ENCODE measurements at places on chromosomes 3 and 15.

GRCh38 chr3:190381441-190381840, 6.5 kb upstream of the CLDN16 start:
- DNase-seq = no peak

DNA sequence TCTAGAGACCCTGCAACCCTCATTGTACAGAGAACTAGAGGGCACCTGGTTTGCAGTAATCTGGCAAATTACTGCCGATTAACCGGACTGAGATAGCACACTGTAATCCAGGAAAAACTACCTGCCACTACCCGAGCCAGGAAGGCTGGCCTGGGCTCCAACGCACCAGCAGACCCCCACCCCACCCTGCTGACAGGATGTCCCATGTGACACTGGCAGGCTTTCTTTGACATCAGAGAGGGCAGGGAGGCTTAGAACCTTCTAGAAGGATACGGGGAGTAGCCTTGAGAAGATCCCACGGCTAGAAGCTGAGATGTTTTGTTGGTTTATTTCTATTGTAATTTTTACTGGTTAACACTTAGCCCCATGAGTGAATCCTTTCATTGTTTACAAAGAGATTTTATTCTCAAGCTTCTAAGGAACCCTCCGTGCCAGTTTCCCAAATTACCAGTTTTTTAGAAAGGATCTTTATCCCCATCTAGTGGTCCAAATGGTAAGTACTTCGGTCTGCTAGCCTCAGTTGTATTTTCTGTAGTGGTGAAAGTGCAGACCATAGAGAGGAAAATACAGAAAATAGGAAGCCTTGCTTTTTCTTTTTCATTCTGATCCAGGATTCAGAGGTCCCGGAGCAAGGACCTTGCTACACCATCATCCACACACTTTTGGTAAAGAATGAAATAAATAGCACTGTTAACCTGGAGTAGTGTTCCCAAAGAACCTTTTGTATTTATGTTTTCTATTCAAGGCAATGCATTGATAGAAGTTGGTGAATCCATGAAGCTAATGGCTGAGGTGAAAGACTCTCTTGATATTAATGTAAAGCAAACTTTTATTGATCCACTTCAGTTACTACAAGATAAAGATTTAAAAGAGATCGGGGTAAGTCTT, 81.9 kb upstream of the ADAMTSL3 start:
- DNase-seq = no peak

DNA sequence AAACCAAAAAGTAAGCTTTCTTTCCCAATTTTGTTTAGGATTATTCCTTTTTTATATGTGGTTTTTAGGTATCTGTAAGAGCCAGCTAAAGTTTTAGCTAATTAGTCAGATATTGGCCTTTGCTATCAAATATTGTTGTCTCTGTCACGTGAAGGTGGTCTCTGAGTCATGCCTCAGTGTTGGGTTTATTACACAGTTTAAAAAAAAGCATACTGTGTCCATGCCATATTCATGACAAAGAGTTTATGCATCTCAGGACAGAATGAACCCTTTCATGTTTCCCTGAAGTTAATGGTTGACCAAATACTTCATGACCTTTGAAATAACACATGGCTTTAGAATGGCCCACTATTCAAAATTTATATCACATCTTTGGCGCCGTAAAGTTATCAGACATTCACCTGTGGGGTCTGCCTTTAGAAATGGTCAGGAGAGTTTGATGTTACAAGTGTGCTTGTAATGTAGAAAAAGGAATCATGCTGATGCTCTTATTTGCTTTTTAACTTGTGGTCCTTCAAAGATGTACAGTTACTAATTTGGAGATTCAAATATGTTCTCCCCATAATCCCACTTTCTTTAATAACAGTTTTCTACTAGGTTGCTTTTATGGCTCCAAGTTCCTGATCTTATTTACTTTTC, 101.5 kb downstream of the MYRIP start:
- DNase-seq = no peak

- no peak for DNase-seq
Measured at GRCh38 chr3:148453781-148454191, 243.9 kb upstream of the AGTR1 start.

GRCh38 chr15:67080900-67081431, 15.6 kb downstream of the SMAD3 start:
- DNase-seq = peak; percentile 53

GRCh38 chr3:73203101-73203500, 141.6 kb downstream of the EBLN2 start:
- no peak for DNase-seq

DNA sequence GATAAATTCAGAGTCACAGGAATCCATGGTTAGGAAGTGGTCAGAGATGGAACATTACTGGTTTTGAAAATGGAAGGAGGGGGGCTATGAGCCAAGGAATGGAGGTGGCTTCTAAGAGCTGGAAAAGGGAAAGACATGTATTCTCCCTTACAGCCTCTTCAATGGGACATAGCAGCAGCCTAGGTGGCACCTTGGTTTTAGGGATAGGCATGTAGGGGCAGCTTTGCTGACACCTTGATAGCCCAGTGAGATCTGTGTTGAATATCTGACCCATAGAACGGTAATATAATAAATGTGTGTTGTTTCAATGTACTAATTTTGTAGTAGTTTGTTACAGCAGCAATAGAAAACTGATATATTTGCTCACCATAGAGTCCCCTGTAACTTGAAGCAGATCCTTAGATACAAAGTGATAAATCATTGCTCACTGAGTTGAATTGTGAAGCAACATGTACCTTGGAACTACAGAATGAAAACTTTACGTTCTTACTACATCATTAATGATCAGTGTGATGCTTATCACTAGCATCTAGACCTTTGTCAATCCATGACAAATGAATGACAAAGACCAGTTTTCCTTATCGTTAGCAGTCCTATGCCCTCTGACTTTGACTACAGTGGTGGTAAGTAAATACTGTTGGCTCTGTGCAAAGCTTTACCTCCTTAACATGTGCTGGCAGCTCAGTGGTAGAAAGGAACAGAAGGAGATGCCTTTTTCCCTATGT, 53.8 kb downstream of the TMEM45A start:
- DNase-seq = no peak

GRCh38 chr3:162302983-162303624, 806.5 kb downstream of the OTOL1 start:
- DNase-seq = no peak

DNA sequence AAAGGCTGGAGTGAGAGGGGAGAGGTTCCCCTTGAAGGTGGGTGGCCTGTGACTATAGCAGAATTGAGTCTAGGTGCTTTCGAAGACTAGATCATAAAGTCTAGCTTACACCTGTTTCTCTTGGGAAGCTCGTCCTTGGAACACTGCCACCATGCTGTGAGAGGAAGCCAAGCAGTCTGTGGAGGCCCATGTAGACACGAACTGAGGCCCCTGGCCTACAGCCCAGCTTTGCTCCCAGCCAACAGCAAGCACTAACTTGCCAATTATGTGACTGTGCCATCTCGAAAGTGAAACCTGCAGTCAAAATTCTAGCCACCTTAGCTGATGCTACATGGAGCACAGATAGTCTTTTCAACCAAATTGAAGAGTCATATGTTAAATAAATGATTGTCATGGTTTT, 190.5 kb upstream of the NECTIN3 start:
- peak; percentile 12 for DNase-seq

DNA sequence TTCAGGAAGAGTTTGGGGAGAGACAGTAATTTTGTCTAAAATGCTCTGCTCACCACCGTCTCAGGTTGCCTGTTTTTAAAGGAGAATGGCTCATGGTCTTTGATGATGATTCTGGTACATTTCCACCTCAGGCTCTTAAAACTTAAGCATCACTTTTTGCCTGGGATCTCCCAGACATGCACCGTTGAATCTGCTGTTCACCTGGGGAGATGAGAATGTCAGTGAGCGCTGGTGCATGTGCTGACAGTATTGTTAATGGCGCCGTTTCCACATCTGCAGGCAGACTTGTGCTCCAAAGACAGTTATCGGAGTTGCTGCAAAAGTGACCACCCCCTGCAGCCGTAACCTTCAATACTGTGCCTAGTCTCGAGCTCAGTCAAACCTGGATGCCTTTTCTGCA, 219.0 kb upstream of the TPM1 start:
- DNase-seq = no peak

DNA sequence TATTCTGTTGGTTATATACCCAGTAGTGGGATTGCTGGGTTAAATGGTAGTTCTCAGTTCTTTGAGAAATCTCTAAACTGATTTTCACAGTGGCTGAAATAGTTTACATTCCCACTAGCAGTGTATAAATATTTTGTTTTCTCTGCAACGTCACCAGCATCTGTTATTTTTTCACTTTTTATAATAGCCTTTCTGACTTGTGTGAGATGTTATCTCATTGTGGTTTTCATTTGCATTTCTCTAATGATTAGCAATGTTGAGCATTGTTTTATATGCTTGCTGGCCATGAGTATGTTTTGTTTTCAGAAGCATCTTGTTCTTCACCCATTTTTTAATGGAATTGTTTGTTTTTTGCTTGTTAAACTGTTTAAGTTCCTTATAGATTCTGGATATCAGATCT, 612.7 kb upstream of the SGO1 start:
- no peak for DNase-seq

GRCh38 chr3:109021556-109021955, 67.9 kb upstream of the GUCA1C start:
- no peak for DNase-seq

- DNase-seq = no peak
Measured at GRCh38 chr15:86055688-86056087, 24.0 kb upstream of the AGBL1 start.

- DNase-seq = no peak
Measured at GRCh38 chr3:26703519-26703918, 80.9 kb downstream of the LRRC3B start.

DNA sequence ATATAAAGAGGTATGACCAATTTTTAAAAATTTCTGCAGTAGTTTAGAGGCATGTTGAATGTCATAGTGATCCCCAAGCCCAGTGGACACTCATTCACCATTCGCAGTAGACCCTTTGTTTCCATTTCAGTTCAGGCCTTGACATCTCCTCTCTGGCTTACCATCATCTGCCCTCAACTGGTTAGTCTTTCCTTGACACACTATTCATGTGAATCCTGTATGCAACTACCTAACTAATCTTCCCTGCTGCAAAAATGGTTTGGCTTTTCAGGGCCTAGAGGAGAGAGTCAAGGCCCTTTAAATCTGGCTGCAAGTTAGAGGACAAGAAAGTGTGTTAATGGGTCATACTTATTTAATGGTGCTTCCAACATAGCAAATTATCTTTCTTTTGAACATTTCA, 10.9 kb downstream of the APH1B start:
- no peak for DNase-seq

DNA sequence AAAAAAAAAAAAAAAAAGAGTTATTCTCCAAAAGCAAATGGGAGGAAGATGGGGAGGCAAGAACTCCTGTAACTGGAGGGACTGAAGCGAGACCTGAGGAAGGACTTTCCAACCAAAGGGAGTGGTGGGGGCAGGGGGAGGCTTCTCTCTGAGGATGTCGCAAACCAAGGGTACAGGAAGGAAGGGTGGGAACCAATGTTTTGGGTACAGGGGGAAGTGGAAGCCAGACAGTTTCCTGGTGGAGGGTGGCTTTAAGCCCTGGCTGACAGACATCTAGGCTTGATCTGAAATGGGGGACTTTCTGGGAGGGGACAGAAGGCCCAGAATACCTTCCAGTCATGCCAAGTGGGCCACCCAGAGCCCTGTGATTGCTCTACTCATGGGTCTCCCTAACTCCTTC, 27.0 kb downstream of the VIPR1 start:
- no peak for DNase-seq

DNA sequence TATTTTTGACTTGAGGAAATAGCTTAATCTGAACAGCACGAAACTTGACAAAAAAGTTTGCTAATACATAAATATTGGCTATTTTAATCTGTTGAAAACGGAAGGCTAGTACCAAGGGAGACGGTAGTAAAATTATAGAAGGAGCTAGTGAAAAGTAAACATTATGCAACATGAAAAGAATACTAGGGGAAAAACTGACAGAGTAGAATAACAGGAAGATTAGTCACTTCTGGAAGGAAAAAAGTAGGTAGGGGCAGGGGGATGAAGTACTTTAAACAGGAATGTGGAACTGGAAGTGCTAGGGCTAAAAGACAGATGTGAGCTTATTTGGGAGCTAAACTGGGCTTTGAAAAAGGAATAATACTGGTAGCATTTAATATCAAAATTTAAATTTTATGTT, 60.1 kb downstream of the MBNL1 start:
- DNase-seq = no peak

DNA sequence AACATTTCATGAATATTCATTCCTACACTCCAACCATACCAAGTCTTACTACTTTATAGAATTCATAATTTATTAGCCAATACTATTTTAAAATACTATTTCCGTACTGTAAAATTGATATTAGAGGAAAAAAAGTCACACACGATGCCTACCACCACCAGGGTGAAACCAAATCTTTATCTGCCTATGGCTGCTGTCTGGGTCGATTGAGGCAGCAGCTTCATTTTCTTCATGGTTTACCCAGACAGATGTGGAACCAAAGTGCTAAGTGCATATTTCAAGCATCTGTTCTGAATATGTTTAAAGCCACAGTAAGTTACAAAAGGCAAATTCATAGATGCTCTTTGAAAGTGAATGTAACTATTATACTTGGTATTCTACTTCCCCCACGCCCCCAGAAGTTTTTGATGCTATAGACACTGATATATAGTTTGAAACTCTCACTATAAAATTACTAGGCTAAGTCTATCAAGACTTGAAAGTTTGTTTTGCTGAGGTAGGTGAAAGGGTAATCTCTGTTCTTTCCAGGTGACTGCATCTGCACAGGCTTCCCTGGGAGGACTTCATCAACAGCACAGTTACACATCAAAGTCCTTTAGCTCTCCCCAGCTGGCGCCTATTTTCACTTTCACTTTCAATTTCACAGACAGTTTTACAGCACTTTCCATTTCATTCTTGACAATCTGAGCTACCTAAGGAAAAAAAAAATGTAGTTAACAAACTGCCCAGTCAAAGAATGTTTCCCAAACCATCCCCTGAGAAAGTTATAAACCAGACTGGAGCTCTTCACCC, 113.9 kb downstream of the POLQ start:
- DNase-seq = no peak
